Stimulated activated CD4-positive, alpha-beta T cell treated with anti-CD3 and anti-CD28 coated beads, Interleukin-4, amount 100 ng/mL, for 48 hours (primary cell): ENCODE measurements at places on chromosomes 6 and 20.

- no peak for DNase-seq
Measured at GRCh38 chr20:24432046-24432442, 37.4 kb upstream of the SYNDIG1 start.

DNA sequence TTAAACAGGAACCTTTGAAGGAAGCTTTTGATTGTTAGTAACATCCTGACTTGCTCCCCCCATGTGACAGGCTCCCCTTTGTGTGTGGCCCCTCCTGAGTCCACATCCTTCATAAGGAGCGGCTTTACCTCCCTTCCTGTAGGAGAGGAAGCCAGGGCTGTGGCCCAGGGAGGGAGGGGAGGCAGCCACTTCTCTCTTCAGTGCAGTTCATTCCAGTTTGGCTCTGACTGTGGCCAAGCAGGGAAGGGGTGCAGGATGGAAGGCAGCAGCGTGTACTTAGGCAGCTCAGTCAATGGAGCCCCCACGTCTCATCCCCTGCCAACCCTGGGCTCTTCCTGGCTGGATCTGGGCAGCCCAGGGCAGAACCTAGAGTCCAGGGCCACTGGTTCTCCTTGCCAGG, 295.2 kb downstream of the QKI start:
- no peak for DNase-seq

DNA sequence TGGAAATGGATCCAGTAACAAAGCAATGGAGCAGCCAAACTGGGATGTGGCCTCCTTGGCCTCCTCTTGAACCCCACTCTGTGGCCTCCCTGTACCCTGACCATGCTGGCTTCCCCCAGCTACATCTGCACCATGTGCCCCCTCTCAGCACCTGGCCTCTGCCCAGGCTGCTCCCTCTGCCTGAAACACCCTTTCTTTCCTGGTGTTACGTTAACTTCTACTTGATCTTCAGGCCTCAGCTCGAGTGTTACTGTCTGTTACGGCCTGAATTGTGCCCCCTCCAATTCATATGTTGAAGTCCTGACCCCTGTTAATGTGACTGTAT, 30.2 kb downstream of the NOL4L start:
- DNase-seq, result no peak

DNA sequence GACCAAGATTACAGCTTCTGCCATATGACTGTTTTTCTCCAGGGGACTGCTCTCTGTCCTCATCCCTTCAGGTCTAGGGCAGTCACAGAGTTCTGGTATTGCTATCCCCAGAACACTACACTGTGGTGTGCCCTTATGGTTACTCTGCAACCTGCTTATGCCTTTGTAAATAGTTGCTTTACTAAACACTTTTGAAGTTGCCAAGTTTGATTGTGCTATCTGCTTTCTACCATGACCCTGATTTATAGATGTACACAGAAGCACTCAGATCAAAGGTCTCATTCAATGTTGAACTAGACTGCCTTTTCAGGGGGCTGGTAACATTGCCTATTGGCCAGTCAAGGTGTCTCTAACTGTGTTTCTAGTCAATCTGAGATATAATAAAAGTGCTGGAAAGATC, 794.7 kb downstream of the DHX35 start:
- no peak for DNase-seq

DNA sequence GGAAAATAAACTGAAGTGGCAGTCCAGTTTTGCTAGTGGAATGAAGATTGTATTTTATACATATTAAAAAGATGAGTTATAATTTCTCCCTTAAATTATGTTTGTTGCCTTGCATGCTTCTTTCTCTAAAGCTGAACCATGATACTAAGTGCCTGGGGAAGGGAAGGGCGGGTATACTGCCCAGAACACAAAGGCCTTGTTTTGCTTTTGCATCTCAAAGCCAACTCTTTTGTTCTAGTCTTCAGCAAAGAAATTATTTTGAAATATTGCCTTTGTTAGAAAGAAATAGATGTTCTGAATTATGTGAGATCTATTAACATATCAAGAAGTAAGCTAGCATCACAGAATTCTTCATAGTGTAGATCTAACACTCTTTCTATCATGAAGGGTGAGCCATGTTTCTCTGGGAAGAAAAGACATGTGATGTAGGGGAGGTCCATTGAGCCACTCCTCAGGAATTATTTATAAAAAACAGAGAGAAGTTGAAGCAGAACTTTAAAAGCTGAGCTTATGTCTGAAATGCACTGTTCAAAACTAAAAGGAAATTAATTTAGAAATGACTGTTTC, 108.4 kb downstream of the RIMS1 start:
- no peak for DNase-seq
